Heart right ventricle (tissue), 16 donors: ENCODE measurements at places on chromosomes 7 and 10. TPM values are rescaled to one million over a fixed set of nuclear protein-coding genes. Genes with fewer than 3 reads are reported as not detected.

- peaks cover 9% of the 10 kb centered on the region for H3K27me3 ChIP-seq
- no peak overlapping the region for H3K27ac ChIP-seq
- H3K36me3 ChIP-seq = no peaks in the 10 kb centered on the region
These were observed 28.4 kb upstream of the SMARCD3 start for GRCh38 chr7:151276666-151277590.

GRCh38 chr7:47611045-47611511 lies 29.2 kb upstream of the TNS3 start:
- no peaks in the 10 kb centered on the region for H3K27me3 ChIP-seq
- DNase-seq = no peak
- H3K27ac ChIP-seq = peak overlapping the region; percentile 54
- H3K4me1 ChIP-seq = peaks cover 14% of the 10 kb centered on the region
- H3K4me3 ChIP-seq = no peak overlapping the region
- no peaks in the 10 kb centered on the region for H3K36me3 ChIP-seq

DNA sequence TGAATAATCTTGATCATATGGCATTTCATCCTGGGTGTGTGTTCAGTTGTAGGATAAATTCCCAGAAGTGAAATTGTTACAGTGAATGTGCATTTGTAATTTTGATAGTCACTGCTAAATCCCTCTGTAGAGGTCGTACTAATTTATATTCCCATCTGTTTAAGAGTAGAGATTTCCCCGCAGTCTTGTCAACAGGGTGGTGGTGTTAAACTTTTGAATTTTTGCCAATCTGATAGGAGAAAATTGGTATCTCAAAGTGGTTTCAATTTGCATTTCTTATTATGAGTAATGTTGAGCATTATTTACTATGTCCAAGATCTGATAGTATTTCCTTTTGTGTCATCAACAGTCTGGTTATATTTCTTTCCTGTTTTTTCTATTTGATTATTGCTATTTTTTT lies 101.7 kb downstream of the AUTS2 start:
- no peak overlapping the region for H3K27ac ChIP-seq
- peaks cover 13% of the 10 kb centered on the region for H3K4me1 ChIP-seq
- H3K4me3 ChIP-seq = no peak overlapping the region
- H3K36me3 ChIP-seq = no peaks in the 10 kb centered on the region

- H3K4me1 ChIP-seq = no peaks in the 10 kb centered on the region
- no peaks in the 10 kb centered on the region for H3K27me3 ChIP-seq
- H3K27ac ChIP-seq = no peak overlapping the region
- no peak overlapping the region for H3K4me3 ChIP-seq
- no peaks in the 10 kb centered on the region for H3K36me3 ChIP-seq
These were observed 119.4 kb downstream of the POLR1F start for GRCh38 chr7:19589446-19589845.

DNA sequence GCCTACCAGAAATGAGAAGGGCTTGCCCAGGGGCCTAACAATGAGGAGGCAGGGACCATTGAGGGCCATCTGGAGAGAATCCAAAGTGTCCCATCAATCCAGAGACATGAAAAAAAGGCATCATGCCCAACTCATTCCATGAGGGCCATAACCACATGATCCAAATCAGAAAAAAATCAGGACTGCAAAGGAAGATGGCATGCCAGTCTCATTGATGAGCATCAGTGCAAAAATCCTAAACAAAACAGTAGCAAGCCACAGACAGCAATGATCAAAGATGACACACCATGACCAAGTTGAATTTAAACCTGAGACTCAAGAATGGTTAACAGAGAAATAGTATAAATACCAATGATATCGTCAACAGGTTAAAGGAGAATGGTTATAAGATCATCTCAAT lies 7.0 kb upstream of the CYP3A4 start:
- H3K27me3 ChIP-seq = no peaks in the 10 kb centered on the region
- no peaks in the 10 kb centered on the region for H3K36me3 ChIP-seq
- no peak overlapping the region for H3K27ac ChIP-seq
- H3K4me1 ChIP-seq = no peaks in the 10 kb centered on the region
- no peak for DNase-seq

GRCh38 chr7:51973071-51973470 lies 656.5 kb upstream of the COBL start:
- H3K4me1 ChIP-seq = no peaks in the 10 kb centered on the region
- no peaks in the 10 kb centered on the region for H3K27me3 ChIP-seq
- H3K4me3 ChIP-seq = no peak overlapping the region
- DNase-seq = no peak

DNA sequence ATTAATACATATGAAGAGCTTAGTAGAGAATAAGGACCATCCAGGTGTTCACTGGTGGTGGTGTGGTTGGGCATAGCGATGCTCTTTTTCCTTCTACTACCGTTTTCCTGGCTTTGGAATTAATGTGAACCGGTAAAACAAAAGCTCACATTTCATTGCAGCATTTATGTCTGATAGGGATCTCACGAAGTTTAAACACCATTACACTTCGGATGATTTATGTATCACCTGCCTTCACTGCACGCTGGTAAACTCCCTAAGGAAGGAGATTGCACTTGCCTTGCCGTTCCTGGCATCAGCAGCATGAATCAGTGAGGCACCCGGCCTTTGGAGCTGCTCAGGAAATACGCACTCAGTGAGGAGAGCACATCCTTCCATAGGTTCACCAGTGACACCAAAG lies 47.5 kb downstream of the WIPF3 start:
- no peak overlapping the region for H3K4me3 ChIP-seq
- no peaks in the 10 kb centered on the region for H3K27me3 ChIP-seq

Gene ASNS
- total RNA-seq = 9.2 TPM

Gene CTTNBP2
- total RNA-seq = 1.9 TPM

Gene TAS2R40
- not detected for total RNA-seq
